ENCODE measurements at places on chromosomes 7 and 10. TPM values are rescaled to one million over a fixed set of nuclear protein-coding genes. Genes with fewer than 3 reads are reported as not detected.

DNA sequence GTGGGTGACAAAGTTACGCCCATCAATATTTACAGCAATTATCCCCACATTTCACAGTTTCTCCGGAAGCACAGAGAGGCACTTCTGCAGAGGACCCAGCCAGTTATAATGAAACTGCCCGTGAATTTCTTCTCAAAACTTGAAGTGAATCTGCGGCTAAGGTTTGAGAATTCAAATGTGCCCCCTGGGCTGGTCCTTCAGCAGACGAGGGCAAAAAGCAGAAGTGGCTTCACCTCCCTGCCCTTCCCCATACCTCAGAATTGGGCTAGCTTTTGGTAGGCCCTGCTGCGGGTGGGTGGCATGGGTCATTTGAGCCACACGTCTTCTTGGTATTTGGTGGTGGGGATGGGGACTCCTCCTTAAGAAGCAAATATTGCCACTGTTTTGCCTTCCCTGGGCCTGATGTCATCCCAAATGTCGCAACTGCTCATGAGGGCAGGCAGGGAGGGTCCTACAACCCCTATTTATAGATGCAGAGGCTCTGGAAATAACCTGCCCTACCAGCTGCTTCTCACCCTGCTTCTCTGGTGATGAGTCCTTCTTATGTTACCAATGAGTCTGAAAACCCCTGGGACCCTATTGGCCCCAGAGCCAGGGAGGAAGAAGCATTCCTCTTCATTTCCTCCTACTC is 16.6 kb upstream of the WDFY4 start:
- no peak overlapping the region for H3K27ac ChIP-seq
- H3K36me3 ChIP-seq: peaks cover 3% of the 10 kb centered on the region
- no peaks in the 10 kb centered on the region for H3K4me1 ChIP-seq

The OR2A42 gene
- total RNA-seq: not detected

The ZNF107 gene
- total RNA-seq: 21.1 TPM

- no peak overlapping the region for H3K27ac ChIP-seq
- no peaks in the 10 kb centered on the region for H3K4me1 ChIP-seq
- DNase-seq: no peak
- no peaks in the 10 kb centered on the region for H3K27me3 ChIP-seq
- no peaks in the 10 kb centered on the region for H3K36me3 ChIP-seq
- no peak overlapping the region for H3K4me3 ChIP-seq
These were observed 66.6 kb downstream of the GPR37 start for GRCh38 chr7:124698964-124699363.

- H3K4me3 ChIP-seq: no peak overlapping the region
- H3K36me3 ChIP-seq: no peaks in the 10 kb centered on the region
- H3K27ac ChIP-seq: no peak overlapping the region
- peaks cover 12% of the 10 kb centered on the region for H3K27me3 ChIP-seq
These were observed 203.3 kb downstream of the SEC23IP start for GRCh38 chr10:120095875-120096274.

The PTF1A gene
- total RNA-seq: not detected

Data from activated T-cell treated with anti-CD3 and anti-CD28 coated beads, Interleukin-2, amount 50 U/mL, for 72 hours (primary cell).